NCI-H2227 treated with DMSO at 0.1 percent for 48 hours (cell line): ENCODE measurements at places on chromosomes 5 and 9.

- DNase-seq, result no peak
Measured at GRCh38 chr9:100208673-100209072, 109.6 kb downstream of the INVS start.

DNA sequence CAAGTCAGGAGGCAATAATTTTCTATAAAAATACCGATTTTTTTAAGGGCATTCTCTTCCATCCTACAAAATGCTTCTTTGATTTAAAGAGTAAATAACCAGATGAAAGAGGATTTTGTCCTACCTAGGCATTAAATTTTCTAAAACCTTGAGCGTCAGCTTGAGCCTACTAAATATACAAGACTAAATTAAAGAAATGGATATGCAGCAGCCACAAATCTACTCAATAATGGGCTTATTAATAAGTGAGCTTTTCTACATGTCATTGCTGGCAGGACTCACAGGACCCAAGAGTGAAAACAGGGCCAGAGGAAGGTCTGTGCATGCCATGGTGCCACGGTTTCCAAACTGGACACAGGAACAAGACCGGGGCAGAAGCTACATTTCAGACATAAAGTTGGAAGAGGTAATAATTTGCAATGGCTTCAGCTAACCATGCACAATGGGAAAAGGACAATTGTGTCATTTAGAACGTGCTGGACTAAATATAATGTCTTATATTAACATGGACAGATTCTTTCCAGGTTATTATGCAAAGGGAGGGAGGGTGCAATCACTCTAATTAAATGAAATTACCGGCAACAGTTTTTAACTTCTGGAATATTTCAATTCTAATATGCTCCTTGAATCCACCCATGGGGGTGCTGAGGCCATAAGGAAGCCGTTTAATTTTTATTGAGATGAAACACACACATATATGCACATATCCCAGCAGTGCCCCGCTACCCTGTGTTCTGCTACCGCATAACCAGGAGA is 5.2 kb downstream of the WHRN start:
- DNase-seq, result no peak

DNA sequence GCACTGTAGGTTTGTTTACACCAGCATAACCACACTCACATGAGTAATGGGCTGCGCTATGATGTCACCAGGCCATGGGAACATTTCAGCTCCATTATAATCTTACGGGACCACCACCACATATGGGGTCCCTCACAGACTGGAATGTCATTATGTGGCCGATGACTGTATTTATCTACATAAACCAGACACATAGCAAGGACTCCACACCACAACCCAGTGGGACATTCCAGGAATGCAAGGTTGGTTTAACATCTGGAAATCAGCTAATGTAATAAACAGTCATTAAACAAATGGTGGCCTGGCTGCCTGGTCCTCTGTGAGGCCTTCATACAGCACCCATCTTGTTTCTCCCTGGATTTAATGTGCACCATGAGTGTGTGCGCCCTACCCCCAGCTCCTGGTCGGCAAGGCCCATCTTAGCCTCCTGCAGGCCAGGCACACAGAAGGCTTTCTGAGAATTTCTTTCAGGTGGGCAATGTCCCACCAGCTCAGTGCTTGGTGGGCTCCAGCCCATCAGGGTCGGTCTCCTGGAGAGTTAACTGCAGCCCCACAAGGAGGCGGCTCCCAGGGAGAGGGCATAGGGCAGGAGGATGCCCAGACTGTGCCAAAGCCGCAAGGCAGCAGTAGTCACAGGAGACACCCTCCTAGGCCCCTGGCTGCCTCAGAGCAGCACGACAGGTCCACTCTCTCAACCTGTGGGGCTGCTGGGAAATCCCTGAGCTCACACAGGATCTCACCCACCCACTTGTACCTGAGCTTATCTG is 35.9 kb upstream of the SARDH start:
- no peak for DNase-seq

- DNase-seq, result peak; percentile 8
Measured at GRCh38 chr5:6632324-6632887, 438 bp downstream of the NSUN2 start.

- no peak for DNase-seq
Measured at GRCh38 chr9:85276741-85277140, 465.0 kb downstream of the AGTPBP1 start.

DNA sequence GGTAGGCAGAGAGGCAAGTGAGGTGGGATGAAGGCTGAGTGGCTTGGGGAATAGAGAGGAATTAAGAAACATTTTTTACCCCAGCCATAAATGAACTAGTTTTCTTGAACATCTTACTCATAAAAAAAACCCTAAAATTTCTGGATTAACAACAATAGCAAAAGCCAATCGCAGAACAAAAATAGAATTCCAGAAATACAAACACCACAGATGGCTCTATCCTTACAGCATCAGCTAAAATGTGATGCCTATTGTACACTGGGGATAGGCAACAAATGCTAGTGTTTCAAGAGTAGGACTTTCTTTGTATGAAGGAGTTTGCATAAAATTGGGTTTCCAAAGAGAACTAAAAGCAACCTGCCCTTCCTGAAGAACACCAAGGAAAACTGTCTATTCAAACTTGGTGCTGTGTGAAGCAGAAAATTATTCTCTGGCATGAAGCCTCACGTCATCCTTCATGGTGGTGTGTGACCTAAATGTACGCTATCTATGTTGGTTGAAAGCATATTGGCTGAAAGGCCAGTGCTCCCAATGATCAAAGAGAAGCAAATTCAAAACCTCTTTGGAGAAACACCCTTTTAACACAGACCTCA is 82.9 kb downstream of the JAKMIP2 start:
- no peak for DNase-seq

GRCh38 chr5:72518001-72518683 is 10.9 kb upstream of the ZNF366 start:
- no peak for DNase-seq

- peak; percentile 52 for DNase-seq
Measured at GRCh38 chr5:140827704-140828361, at the start of gene PCDHA6. Gene PCDHA6 (plus strand): TSS chr5:140827960. CDS start chr5:140828092, 132 bp downstream.

- DNase-seq, result no peak
Measured at GRCh38 chr5:59767681-59768151, 125.8 kb downstream of the PDE4D start.

- DNase-seq, result peak; percentile 75
Measured at GRCh38 chr5:95027151-95027721, 257.7 kb downstream of the MCTP1 start.

GRCh38 chr9:8872802-8873201 is 1073.2 kb upstream of the DMAC1 start:
- DNase-seq, result no peak

GRCh38 chr5:179603308-179603707 is 20.2 kb downstream of the HNRNPH1 start:
- no peak for DNase-seq

GRCh38 chr9:68860419-68860818 is 153.5 kb downstream of the PRKACG start:
- no peak for DNase-seq

DNA sequence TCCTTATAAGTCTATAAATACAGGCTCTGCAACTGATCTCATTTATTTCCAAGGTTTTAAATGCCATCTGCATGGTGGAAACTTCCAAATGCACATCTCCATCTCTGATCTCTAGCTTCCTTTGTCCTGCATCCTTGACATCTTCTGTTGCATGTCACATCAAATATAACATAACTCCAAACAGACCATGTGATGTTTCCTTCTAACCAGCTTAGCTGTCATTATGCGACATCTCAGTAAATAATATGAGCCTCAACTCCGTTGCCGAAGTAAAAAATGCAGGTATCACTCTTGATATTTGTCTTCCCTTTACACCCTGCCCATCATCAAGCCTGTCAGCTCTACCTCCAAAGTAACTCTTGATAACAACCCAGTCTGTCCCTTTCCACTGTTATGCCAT is 506.4 kb upstream of the C9orf72 start:
- DNase-seq, result no peak

DNA sequence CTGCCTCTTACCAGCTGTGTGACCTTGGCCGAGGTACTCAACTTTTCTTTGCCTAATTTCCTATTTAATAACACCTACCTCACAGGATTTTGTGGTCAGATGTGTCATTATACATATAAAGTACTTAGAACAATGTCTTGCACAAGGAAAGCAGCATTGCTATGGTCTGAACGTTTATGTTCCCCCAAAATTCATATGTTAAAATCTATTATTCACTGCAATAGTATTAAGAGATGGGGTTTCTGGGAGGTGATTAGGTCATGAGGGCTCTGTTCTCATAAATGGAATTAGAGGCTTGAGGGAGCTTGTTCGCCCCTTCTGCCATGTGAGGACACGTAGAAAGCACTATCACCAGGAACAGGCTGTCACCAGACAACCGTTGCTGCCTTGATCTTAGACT is 10.9 kb upstream of the RNF145 start:
- DNase-seq, result no peak

- no peak for DNase-seq
Measured at GRCh38 chr5:94173100-94173499, 431.7 kb upstream of the POU5F2 start.

- DNase-seq, result no peak
Measured at GRCh38 chr5:86617309-86617755, 409 bp upstream of the COX7C start.

- no peak for DNase-seq
Measured at GRCh38 chr5:107917983-107918382, 247.2 kb upstream of the EFNA5 start.

GRCh38 chr9:84141741-84142370 is 161.3 kb downstream of the RMI1 start:
- no peak for DNase-seq

GRCh38 chr5:64180661-64181343 is 15.2 kb downstream of the RNF180 start:
- no peak for DNase-seq
